Left renal cortex interstitium (tissue), 4 donors: ENCODE measurements at places on chromosomes 7 and 10. TPM values are rescaled to one million over a fixed set of nuclear protein-coding genes. Genes with fewer than 3 reads are reported as not detected.

Gene CALN1
- polyA plus RNA-seq: 1.1 TPM

DNA sequence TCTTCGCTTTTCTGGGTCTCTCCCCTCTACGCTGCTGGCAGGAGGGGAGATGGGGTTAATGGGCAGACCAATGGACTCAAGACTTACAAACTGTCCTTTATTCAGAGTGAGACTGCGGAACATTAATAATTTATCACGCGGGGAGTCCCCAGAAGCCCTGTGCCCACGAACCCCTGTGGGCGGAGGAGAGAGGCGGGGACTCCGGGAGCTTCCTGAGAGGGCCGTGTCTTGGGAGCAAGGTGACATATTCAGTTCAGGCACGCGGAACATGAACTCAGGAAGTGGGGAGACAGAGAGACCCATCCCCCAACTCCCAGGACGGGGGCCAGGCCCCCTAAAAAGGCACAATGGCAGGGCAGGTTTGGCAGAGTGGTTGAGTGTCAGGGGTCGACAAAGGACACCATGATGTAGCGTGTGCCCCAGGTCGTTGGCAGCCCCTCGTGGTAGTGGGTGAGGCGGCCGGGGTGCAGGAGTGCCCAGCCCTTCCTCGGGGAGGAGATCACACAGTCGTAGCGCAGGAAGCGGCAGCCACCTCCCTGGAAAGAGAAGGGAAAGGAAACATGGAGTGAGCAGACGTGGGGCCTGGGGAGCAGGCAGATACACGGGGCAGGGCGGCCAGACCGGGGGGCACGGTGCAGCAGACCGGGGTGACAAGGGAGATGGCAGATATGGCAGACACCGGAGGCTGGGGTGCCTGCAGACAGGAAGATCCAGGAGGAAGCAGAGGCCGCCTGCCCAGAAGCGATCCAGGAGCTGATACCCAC lies 5.2 kb upstream of the MOGAT3 start:
- no peak for DNase-seq

Gene ARHGEF35
- polyA plus RNA-seq: 24.1 TPM

DNA sequence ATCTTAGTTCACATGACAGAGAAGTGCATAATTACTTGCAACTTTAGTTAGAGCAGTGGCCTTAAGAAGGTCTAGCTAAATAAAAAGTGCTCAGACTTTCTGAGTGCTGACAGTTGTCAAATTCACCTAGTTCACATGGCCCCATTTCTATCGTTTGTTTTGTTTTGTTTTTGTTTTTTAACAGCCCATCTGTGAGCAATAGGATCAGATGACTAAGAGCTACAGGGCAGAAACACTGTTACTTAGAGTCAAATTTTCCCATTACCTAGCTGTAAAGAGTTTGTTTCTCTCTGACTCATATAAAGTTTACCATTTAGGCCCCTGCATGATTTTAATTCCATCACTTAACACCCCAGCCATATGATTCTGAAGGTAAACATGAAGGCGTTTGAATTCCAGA lies 18.8 kb downstream of the CAV1 start:
- DNase-seq: no peak

DNA sequence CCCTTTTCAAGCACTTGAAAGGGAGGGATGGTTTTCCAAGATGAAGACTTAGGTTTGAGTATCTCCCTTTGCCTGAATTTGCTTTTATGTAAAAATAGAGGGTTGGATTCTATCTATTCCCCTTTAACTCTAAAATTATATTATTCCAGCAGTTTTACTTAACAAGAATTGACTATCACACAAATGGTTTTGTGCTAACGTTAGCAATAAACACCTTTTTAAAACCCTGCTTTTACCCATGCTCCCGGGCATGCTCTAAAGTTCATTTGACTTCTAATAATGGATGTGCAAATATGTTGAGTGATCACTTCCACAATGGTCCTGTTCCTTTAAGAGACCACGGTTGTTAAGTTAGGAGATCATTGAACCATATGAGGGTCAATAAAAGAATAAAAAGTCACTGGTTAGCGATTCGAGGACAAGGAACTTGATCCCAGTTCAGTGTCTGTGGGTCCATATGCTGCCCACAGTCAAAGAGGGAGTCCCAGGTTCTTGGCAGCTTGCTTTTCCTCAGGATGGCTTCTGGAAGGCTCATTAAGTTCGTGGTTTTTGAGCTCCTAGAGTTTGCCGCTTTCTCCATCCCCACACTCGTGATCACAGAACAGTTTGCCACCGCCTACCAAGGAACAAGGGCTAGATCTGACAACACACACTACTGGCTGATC lies at the start of gene TMEM236:
Gene TMEM236 (plus strand): TSS at position 421 of the 665 bp plus-strand sequence. CDS start 95 bp downstream, at position 516.
- DNase-seq: no peak

Gene COL13A1
- 34.7 TPM for polyA plus RNA-seq

DNA sequence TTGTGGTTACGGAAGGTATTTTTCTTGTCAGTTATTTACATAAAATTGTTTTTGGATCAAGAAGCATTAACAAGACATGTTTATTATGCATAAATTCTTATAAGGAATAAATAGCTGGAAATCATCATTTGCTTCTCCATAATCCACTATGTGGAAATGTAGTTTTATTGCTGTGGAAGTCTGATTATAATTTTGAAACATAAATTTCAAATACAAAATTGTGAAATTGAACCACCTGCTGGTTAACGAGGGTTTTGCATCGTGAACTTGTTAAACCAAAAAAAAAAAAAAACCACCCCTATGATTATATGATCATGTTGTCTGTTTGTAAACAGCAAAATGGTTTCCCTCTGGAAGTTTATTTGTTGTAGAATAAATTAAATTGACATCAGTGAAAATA lies 25.9 kb downstream of the ABRAXAS2 start:
- no peak for DNase-seq

Gene SPDYE2
- 10.5 TPM for polyA plus RNA-seq

- DNase-seq: no peak
Measured at GRCh38 chr10:32982911-32983909, 25.2 kb upstream of the ITGB1 start.

DNA sequence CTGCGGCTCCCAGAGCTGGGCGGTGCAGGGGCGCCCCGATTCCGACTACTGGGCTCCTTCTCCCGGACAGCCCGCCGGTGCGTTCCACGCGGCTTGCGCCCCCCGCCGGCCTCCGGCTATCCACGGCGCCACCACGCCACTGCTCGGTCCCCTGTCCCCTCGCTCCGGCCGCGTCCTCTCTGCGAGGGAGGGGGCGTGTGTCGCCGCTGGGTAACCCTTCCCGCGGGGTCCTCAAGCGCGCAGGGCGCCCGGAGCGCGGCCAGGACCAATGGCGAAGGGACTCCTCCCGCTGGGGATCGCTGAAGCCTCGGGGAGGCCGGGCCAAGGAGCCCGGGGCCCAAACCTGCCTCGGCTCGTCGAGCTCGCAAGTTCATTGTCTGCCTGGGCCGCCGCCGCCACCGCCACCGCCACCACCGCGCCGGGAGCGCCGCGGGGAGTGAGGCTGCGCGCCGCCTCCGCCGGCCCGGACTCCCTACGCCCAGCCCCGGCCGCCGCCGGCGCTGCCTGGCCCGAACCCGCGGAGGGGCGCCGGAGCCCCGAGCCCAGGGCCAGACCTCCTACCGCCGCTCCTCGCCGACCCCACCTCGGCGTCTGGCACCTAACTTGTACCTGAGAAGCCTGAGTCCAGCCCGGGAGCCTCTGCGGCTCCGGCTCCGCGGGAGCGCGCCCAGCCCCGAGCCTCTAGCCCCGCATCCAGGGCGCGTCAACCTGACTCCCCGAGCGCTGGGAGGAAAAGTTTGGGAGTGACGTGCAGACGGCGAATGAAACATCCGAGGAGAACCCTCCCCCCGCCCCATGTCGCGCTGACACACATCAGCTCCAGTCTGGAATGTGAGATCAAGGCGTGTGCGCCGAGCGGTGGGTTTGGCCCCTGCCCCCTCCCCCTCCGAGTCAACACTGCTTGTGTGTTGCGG lies at the start of gene CHST15:
Gene CHST15 (minus strand): TSS at position 739 of the 914 bp plus-strand sequence. CDS start 47,386 bp downstream, outside the sequence.
- no peak for DNase-seq

DNA sequence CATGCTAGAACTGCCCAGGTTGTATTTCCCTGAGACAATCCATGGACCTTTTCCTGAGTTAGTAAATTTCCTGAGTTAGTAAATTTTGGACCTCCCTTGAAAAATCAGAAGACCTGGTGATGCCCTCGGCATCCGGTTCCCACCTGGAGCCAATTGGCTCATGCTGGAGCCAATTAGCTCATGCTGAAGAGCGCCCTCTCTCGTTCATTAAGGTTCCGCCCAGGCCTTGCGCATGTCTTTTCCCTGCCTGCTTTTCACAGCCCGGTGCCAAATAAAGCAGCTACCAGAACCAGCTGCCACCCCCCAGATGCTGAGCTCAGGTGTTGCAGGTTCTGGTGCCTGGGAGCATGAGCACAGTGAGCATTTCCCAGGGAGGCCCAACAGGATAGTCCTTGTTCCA lies 96.2 kb downstream of the APBB1IP start:
- DNase-seq: no peak

Gene CC2D2B
- 2.1 TPM for polyA plus RNA-seq

DNA sequence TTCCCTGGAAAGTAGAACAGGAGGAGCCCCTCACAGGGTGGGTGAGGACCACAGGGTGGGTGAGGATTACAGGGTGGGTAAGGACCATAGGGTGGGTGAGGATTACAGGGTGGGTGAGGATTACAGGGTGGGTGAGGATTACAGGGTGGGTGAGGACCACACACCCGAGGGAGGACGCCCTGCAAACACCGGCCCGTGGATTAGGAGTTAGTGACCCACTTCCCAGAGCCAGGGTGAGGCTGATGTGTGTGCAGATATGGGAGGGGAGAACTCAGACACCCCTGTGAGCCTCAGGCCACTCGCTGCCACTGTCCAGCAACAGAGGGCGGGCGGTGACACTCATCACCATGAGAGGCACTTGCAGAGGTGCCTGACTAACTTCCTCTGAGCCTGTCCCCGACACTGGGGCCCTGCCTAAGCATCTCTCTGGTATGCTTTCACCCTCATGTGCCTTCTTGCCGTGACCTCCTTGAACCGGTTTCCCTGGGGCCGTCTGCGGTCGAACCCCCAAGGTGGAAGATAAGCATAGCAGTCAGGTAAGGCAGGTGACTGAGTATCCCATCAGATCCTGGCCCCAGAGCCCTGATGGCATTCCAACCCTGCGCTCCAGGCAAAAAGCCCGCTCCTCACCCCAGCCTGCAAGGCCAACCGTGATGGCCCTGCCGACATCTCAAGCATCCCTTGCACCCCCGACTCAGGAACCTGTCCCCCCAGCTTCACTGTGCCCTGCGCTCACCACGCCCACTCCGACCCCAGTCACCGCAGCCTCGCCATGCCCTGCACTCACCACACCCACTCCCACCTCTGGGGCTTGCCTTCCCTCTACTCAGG lies 74.1 kb downstream of the FAM53B start:
- DNase-seq: no peak

DNA sequence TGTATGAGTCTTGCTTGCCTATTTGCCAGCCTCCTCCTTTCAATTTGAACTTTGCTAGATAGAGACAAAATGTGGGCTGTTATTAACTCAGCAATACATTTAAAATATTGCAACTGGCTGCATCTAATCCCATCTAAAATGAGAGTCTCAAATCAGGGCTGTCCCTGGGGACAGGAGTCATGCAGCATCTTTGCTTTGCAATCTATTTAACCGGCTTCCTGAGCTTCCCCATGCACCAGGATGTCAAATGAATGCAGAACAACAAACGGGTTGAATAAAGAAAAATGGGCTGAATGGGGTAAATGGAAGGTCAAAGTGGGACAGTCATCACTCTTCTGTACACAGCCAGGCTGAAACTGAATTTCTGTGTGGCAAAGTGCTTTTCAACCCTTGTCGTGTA lies 89.2 kb downstream of the AOAH start:
- no peak for DNase-seq

Gene ANLN
- 29.5 TPM for polyA plus RNA-seq

Gene VGF
- 0.38 TPM for polyA plus RNA-seq

Gene TMEM176B
- polyA plus RNA-seq: 103 TPM

Gene HOGA1
- 33.5 TPM for polyA plus RNA-seq

Gene ANXA8L1
- polyA plus RNA-seq: not detected

- no peak for DNase-seq
Measured at GRCh38 chr10:14008740-14009080, 322.0 kb downstream of the FRMD4A start.

Gene SPDYE9
- 1.0 TPM for polyA plus RNA-seq

DNA sequence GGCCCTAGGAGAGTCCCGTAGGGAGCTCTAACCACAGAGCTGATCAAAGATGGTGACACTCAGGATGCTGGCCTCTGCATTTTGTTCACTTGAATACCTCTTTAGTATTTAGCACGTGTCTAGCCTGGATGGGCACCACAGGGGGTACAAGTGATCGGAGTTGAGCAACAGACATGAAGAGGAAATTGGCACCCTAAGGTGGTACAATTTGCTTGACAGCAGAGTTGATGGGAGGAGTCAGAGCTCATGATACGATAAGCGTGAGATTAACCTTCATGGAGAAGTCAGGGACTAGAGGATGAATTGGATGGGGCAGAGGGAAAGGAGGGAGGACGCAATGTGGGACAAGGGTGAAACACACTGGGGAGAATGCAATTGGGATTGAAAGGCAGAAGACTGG lies 9.9 kb upstream of the ZNF212 start:
- no peak for DNase-seq

GRCh38 chr10:22435650-22436049 lies 90.4 kb downstream of the SPAG6 start:
- no peak for DNase-seq

- no peak for DNase-seq
Measured at GRCh38 chr10:103599211-103599610, 105.7 kb downstream of the NEURL1 start.

Gene MBL2
- polyA plus RNA-seq: 0.45 TPM

- no peak for DNase-seq
Measured at GRCh38 chr10:20157314-20157713, 341.1 kb downstream of the PLXDC2 start.

DNA sequence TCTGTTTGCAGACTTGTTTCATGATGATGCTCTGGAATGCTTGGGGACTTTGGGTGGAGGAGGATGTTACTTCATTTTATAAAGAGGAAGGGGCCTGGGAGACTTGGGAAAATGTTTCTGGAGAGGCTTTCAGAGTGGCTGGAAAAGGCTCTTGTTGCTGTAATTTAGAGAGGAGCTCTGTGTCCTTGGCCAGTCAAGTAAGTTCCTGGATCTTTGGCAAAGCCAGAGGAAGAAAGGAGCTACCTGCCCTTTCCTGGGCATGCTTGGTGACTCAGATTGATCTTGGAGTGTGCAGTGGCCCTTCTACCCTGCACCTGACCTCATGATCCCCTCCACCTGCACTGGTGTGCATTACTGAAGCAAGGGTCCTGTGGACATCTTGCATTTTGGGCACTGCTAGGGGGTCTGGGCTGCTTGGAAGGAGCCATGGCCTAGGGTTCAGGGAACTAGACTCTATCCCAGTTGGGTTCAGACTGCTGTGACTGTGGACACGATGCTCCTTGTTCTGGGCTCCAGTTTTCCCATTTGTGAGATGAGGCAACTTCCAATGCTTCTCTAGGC lies 56.1 kb downstream of the ADCYAP1R1 start:
- DNase-seq: no peak

Gene TMEM213
- polyA plus RNA-seq: 43.2 TPM
